ENCODE measurements at places on chromosomes 1 and 21.

- DNase-seq = no peak
Observed at GRCh38 chr1:244705261-244706234, 52.6 kb downstream of the DESI2 start.

- peak; percentile 45 for DNase-seq
Observed at GRCh38 chr1:171486048-171486519, 754 bp downstream of the PRRC2C start.

- DNase-seq = no peak
Observed at GRCh38 chr21:35335951-35336446, 286.9 kb upstream of the RUNX1 start.

- peak; percentile 94 for DNase-seq
Observed at GRCh38 chr1:204398197-204399125, 13.2 kb downstream of the PPP1R15B start.

- DNase-seq = no peak
Observed at GRCh38 chr1:18547460-18547859, 66.7 kb downstream of the KLHDC7A start.

DNA sequence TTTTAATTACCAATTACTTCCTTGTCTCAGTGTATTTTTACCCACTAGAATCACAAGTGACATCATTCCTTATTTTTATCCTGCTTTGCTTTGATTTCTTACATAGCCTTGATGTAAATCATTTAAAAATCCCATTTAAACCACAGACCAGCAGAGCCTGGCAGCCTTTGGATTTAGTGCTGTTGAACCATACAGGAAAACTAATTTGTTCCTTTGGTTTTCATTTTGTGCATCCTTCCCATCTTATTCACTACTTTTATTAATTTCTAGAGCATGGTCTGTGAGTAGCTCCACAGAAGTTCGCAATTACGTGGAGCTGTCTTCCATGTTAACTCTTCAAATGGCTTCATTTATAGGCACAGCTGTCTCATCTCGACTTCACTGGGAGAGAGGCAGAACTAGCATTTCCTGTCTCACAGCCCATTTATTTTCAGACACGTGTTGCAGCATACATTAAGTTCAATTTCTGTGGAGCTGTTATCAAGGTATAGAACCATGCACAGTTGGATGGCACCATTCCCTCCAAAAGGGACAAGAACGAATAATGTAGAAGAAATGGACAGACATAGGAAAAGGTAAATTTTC is 235.3 kb downstream of the MRPL39 start:
- no peak for DNase-seq

GRCh38 chr1:228270032-228270431 is 62.2 kb downstream of the OBSCN start:
- peak; percentile 1 for DNase-seq

DNA sequence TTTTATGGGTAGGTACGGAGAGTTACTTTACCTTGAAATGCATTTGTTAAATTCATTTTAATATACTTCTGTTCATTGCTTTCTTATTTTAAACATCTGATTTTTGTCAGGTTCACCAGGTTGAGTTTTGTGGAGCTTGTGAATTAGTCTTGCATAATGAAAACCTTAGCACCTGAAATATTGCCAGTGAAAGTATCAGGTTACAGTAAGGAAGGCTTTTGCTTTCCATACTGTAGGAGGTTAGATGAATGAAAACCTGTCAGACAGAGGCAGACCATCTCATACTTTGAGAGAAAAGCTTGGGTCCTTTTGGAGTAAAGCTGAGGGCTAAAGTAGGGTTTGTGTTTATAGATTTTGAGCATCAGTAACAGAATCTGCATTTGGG is 34.7 kb downstream of the THRAP3 start:
- DNase-seq = no peak

DNA sequence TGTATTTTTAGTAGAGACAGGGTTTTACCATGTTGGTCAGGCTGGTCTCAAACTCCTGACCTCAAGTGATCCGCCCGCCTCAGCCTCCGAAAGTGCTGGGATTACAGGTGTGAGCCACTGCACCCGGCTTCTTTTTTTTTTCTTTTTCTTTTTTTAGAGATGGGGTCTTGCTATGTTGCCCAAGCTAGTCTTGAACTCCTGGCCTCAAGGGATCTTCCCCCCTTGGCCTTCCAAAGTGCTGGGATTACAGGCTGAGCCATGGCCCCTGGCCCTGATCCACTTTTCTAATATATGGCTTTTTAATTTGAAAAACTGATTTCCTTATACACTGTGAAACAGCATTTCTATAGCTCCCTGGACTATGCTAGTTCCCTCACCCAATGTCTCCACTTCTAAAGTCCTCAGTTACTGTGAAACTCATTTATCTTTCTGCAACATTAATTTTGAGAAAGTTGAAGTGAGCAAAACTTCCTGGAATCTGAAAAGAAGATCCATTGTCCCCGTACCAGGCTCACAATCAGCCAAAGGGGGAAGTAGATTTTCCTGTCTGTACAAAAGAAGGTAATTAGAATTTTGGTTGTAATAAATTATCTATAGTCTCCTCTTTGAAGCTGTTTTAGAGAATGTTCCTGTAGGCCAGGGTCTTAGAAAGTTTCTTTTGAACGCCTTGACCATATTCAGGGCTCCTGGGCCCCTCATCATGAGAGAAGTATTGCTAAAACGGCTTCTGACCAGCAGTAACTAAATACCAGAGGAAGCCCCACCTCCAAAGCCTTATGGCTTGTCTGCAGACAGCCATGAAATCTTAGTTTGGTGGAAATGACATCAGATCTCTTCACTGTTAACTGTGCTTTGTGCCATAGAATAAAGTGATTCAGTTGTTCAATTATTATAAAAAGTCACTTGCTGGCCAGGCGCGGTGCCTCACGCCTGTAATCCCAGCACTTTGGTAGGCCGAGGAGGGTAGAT is 34.9 kb downstream of the DEGS1 start:
- no peak for DNase-seq

GRCh38 chr1:205456868-205457745 is 1.3 kb upstream of the BLACAT1 start:
- no peak for DNase-seq

GRCh38 chr21:33229784-33230544 is at the start of gene IFNAR2:
Gene IFNAR2, plus strand, starts transcription at chr21:33229938. Its CDS starts 11,985 bp downstream, at chr21:33241923.
- DNase-seq = peak; percentile 79

- DNase-seq = no peak
Observed at GRCh38 chr1:26526287-26526686, 3.3 kb upstream of the RPS6KA1 start.

DNA sequence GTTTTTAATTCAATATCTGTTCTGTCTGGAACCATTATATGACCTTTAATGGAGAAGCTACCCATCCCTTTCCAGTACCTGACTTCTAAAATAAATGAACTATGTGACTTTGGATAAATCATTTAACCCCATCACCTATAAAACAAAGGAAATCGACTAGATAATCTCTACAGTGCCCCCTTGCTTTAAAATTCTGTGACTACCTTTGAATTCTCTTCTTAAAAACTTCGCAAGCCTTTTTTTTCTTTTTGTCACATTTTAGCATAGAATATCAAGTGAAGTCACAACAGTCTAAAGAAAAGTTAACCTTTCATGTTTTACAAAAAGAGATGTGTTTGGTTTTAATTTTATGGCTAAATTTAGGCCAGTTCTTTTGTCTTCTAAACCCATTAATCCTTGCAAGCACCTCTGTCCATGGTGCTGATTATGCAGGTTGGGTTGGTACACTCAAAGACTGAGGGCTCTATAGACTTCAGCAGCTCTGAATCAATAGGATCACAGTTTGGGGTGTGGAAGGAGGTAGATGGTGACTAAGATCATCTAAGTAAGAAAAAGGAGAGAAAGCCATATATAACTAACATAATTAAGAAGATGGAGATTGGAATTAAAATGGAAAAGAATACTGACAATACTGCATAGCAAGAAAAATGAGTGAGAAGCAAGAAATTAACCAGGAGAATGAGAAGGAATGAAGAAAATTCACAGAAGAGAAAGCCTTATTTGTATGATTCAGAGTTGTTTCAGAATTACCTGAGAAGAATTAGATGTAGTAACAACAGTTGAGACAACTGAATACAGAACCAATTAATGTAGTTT is 59.2 kb downstream of the TBX15 start:
- DNase-seq = no peak

DNA sequence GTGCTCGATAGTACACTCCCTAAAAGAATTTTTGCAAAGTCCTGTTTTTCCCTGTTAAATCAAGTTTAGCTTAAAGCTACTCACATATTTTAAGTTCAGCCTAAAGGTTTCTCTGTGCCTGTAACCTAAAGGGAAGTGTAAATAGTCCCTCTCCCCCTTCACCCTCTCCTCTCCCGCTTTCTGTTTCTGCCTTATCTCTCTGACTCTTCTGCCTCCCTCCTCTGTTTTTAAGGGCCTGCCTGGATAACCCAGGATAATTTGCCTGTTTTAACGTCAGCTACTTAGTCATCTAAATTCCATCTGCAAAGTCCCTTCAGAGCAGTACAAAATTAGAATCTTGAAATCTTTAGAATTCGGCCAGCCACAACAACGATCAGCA is 92.6 kb downstream of the NID1 start:
- DNase-seq = no peak

DNA sequence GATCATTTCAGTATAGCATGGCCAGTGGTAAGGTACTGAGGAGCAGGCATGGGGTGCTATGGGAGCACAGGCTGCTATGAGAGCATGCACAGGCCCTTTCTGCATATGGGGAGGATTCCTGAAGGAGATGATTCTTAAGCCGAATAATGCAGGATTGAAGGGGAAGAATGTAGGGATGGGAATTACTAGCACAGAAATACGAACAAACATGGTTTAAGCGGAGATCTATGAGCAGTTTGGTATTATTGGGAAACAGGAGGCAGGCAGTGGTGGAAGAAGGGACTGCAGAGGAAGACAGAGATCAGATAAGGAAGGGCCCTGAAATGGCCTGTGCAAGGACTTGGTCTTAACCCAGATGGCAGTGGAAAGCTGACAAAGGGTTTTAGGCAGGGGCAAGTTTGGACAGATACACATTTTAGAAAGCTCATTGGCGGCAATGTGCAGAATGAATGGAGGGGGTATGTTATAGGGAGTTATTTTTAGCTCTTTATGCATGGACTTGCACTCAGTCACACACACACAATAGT is 1.7 kb downstream of the OSCP1 start:
- DNase-seq = no peak

- peak; percentile 37 for DNase-seq
Observed at GRCh38 chr1:237851210-237851845, 39.4 kb downstream of the ZP4 start.

GRCh38 chr21:35622612-35623011 is 437.7 kb downstream of the SETD4 start:
- no peak for DNase-seq

DNA sequence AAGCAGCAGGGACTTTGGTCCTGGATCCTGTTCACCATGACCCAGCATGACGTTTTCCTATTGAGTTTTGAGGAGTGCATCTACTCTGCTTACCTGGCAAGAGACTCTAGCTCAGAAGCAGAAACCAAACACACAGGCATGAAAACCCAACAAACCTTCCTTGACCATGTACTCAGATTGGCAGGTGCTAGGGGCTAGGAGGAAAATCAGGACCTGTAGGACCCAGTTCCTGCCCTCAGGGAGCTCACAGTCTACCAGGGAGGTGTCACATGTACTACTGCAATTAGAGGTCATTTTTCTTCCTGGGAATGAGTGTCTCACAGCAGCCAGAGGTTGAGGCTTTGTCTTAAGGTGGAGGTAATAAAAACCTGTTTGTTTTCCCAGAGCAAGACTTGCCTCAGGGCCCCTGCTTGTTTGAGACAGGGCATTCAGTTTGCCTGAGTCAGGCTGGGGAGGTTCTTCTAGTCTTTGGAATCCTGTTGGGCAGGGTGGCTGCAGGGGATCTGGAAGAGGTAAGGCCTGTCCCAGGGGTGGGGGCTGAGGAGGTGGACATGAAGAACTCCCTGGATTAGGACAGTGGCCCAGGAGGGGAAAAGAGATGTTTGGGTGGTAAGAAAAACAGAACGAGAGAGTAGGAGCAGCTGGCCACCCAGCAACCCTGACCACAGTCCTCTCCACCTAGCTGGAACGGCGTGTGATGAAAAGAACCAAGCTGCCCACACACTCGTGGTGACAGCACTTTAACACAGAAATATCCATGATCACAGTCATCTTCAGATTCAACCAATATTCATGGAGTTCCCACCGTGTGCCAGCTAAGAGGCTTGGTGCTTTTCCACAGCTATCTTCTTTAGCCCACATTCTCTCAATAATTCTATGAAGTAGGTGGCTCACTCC is 30.8 kb downstream of the IER5 start:
- DNase-seq = no peak

DNA sequence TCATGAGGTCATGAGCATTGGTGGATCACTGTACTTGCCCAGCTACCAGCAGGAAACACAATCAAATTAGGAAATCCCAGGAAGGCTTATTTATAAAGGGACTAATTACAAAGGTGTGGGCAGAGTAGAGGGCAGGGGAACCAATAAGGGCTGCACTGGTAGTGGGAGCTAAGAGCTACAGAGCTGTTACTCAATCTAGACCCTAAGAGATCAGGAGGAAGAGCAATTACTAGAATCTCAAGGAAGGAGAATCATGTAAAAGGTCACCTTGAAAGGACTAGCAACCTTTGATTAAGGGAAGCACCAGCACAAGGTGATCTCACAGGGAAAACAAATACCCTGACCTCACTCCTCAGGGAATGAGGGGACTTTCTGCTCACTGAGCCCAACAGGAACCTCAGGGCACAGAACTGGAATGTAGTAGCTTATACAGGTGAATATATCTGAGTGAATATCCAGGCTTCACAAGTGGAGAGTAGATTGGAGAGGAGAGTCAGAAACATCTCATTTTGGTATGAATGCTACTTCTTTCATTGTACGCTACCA is 66.8 kb downstream of the SAMSN1 start:
- DNase-seq = no peak

- no peak for DNase-seq
Observed at GRCh38 chr1:168340781-168341482, 60.3 kb downstream of the TBX19 start.

DNA sequence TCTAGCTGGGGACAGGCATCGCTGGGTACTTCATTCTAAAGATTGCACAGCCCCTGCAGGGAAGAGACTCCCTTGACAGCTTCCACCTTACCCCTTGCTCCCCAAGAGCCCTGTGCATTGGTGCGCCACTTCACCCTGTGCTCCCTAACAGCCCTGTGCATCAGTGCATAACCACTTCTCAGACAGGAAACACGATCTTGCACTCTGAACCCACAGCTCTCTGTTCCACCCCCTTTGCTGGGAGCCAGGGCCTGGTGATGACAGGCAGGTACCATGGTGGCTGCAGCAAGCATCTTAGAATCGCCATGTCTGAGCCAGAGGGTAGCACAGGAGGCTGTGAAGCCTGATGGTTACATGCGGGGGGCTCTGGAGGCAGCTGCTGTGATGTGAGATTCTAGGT is 5.0 kb downstream of the ALPL start:
- no peak for DNase-seq

GRCh38 chr1:191575180-191575579 is 583.1 kb upstream of the RGS18 start:
- no peak for DNase-seq

DNA sequence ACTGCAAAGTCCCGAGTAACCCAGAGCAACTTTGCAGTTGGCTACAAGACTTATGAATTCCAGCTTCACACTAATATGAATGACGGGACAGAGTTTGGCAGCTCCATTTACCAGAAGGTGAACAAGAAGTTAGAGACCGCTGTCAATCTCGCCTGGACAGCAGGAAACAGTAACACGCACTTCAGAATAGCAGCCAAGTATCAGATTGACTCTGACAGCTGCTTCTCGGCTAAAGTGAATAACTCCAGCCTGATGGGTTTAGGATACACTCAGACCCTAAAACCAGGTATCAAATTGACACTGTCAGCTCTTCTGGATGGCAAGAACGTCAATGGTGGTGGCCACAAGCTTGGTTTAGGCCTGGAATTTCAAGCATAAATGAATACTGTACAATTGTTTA is 66.8 kb downstream of the ACBD6 start:
- DNase-seq = no peak

GRCh38 chr1:26529405-26529654 is 231 bp upstream of the RPS6KA1 start:
- DNase-seq = peak; percentile 35

- no peak for DNase-seq
Observed at GRCh38 chr1:235468970-235469369, 35.3 kb downstream of the B3GALNT2 start.
